ENCODE measurements at places on chromosomes 16 and 17.

GRCh38 chr17:77404812-77405581 is 264.2 kb downstream of the SEC14L1 start:
- DNase-seq: no peak

DNA sequence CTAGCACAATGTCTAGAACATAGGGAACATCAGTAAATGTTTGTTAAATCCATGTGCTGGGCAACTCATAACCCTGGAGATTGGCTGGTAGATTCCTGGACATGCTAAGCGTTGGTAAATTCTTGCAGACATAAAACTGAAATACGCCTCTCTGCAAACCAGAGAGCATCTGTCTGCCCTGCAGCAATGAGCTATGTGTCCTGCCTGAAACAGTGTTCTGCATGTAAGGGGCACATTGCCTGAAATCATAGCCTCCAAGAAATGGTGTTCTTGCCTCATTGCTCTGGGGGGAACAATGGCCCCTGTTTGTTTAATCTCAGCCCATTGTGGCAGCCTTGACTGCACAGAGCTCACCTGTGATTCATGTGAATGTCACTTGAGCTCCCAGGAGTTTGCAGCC is 113.5 kb upstream of the CCL2 start:
- no peak for DNase-seq

DNA sequence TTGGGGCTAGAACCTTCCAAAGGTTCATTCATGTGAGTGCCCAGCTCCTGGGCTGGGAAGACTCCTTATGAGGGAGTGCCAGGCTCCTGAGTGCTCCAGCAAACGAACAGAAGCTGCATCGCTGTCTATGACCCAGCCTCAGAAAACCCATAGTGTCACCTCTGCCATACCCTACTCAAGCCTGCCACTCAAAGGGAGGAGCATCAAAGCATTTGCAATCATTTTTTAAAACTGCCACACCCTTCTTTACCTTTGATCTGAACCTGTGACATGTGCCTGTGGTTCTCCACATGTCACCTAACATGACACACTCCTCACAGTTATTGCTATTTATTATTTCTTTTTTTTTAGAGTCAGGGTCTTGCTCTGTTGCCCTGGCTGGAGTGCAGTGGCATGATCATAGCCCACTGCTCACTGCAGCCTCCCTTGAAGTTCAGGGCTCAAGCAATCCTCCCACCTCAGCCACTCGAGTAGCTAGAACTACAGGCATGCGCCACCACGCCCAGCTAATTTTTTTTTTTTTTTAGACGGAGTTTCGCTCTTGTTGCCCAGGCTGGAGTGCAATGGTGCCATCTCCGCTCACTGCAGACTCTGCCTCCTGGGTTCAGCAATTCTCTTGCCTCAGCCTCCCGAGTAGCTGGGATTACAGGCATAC is 7.3 kb upstream of the KDM8 start:
- DNase-seq: no peak

- no peak for DNase-seq
Observed at GRCh38 chr16:5758281-5758680, 660.7 kb upstream of the EEF2KMT start.

GRCh38 chr16:82384017-82384416 is 214.0 kb upstream of the MPHOSPH6 start:
- DNase-seq: no peak

DNA sequence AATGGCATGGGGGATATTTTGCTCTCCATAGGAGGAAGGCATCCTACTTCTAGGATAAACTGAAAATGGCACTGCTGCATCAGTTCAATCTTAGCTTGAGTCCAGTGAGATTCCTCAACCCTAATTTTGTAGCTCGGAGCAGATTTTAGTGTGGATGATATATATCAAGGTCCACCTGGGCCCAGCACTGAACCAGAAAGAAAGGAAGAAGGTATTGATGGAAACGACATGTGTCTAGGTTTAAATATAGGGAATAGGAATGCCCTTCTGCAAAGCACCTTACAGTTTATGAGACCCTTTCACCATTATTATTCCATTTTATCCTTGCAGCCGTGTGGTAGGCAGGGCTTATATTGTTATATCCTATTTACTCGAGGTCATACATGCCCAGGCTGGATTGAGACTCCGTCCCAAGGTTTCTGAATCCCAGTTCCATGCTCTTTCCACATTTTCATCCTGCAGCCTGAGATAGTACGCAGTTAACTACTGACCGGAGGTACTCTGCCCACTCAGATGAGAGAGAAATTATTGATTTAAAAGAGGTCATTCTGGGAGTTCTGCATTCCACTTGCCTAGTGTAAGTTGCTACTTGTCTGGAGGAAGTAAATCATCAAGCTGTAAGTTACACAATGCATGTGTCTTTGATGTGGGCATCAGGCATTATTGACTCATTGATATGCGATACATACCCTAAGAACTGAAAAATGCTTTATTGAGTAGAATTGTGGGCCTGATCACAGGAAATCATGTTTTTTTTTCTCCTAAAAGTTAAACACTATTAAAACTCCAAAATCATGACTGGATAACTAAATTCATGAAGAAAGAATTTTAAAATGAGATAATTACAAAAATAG is 10.1 kb downstream of the KRT39 start:
- no peak for DNase-seq

DNA sequence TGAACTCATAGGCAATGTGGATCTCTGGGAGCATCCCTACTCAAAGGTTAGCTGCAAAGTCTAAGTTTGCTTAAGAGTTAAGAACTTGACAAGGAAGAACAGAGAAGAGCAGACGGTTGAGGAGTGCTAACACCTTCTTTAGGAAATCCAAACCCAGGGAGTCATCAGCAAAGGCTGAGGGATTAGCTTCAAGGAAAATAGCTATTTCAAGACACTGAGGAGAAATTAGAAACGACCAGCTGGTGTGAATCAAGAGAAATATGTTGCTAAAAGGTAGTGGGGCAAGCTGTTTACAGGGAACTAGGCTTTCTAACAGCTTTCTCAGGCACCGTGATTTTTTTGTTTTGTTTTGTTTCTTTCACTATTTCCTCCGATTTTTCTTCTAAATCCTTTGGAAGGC is 90.7 kb downstream of the CDH8 start:
- no peak for DNase-seq

DNA sequence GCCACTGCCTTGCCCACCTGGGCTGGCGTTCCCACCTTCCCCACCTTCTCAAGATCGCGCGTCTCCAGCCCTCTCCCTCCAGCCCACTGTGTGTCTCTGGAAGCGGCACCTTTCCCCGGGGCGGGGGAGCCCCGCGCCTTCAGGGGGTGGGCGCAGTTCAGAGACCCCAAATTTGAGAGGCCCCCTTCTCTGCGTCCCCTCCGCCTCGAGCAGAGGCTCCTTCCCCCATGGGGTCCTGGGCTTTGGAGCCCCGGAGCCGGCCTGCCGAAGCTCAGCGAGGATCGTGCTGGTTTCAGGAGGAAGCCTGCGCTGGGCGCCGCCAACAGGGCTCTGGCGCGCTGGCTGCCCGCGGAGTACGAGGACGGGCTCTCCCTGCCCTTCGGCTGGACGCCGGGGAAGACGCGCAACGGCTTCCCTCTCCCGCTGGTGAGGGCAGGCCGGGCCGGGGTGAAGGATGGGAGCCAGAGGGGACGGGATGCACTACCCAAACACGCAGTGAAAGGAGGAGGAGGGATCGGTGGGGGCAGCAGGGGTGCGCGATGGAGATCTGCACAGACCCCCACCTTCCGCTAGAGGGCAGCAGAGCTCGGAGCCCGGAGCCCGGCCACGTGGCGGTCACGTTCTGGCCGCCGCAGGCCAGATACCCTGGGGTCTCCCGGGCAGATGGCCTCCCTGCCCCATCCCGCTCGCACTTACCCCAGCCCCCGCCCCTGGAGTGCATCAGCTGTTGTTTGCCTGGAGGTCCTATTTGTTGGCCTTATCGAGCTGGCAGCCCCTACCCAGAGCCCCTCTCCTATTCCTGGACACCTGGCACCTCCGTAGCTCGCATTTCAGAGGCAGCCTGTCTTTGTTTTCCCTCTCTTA is 11.1 kb downstream of the LPO start:
- DNase-seq: peak; percentile 46

- no peak for DNase-seq
Observed at GRCh38 chr16:69906838-69907401, 44.2 kb upstream of the CLEC18A start.

DNA sequence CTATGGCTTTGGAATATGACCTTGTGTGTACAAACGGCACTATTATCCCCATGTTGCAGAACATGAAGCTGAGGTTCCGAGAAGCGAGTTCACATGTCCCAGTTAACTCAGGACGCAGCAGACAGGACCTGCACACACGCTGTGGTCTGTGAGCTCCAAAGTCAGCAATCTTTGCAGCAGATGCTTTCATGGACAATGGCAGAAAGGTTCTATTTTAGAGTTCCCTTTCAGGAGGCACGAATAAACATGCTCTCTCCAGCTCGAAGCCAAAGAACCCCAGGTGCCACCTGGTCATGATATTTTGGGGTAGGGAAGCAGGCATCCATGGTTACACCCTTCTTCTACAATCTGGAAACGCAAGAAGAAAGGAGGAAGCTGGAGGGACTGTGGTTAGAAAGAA is 412.0 kb downstream of the TMEM114 start:
- DNase-seq: no peak

DNA sequence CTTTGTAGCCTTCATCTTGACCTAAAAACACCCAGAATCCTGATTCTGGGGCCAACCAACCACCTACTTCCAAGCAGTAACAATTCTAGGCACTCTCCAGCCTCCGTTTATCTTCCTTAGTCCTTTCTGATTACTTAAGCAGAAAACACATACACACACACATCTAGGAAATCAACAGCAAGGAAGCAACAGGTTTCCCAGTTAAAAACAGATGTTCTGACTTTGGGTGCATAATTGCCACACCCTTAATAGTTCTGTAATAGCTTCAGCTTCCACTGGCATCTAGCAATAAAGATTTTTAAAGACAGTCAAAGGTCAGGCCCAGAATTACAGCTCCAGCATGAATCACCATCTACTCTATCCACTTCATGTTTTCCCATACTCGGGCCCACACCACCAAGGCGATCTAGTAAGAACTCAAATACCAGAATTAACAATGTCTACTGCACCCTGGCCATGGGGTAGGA is 2.6 kb downstream of the ARHGAP17 start:
- no peak for DNase-seq

DNA sequence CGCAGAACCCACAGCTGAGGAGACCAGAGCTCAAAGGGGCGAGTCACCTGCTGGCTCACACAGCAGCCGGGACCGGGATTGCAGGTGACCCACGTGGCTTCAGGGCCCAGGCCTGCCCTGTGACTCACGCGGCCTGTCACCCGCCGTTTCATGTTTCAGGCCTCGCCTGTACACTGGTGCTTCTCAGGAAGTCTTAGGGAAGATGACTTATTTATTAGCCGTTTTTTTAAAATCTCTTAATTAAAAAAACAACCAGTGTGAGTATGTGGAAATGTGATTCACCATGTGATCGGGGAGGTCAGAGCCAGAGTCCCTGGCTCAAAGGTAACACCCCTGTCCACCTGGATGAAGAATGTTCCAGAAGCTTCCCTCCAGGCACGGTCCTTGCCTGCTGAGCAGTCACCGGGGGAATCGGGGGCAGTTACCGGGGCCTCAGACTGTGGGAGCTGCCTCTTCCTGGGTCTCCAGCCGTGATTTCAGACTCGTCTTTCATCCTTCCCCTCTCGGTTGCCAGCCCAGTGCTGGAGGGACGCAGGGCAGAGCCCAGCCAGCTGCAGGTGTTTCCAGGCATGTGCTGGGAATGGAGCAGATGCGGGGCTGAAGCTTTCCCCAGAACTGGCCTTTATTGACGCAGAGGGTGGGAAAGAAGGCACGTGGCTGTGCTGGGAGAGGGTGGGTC is 49.3 kb downstream of the CMIP start:
- no peak for DNase-seq

DNA sequence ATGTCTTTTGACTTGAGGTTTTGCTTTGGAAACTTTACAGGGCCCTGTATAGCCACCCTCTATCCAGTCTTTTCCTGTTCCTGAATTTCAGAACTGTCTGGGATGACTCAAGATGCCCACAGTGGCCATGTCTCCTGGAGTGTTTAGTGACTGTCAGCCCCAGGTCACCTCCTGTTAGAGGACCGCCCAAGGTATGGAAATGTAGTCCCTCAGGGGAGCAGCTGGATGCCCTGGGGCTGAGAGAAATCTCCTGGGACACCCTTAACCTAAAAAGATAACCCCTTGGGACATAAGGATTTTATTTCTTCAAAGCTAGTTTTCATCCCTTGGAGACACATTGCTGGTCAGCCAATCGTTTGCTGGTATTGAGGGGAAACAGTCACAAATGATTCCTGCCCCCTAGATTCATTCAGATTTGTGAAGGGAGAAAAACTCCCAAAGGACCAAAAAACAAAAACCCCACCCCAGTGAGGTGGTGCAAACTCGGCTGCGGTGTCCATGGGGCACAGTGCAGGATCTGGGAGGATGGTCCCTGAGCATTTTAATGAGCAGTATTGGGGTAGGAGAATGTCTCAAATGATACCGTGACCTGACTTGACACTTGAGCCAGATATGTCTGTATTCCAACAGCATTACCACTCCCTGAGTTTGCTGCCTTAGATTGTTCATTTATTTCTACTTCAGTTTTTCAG is 1.7 kb downstream of the ZNF267 start:
- DNase-seq: no peak

- no peak for DNase-seq
Observed at GRCh38 chr16:74186561-74186971, 110.0 kb upstream of the PSMD7 start.

GRCh38 chr17:8384801-8385378 is 1.9 kb upstream of the RPL26 start:
- DNase-seq: no peak

DNA sequence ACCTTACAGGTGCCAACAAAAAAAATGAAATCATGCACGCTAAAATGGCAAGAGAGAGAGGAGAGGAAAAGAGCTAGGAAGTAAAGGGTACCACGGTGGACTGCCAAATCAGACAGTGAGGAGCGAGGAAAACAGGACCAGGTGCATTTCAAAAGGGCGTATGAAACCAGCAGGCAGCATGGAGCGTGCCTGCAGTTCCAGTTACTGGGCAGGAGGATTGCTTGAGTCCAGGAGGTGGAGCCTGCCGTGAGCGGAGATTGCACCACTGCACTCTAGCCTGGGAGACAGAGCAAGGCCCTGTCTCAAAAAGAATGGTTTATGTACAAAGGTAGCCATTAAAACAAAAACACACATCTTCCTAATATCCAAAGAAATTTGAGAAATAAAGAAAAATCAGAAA is 16.4 kb downstream of the USP36 start:
- DNase-seq: no peak

- no peak for DNase-seq
Observed at GRCh38 chr16:85645021-85645589, 32.0 kb downstream of the GSE1 start.

DNA sequence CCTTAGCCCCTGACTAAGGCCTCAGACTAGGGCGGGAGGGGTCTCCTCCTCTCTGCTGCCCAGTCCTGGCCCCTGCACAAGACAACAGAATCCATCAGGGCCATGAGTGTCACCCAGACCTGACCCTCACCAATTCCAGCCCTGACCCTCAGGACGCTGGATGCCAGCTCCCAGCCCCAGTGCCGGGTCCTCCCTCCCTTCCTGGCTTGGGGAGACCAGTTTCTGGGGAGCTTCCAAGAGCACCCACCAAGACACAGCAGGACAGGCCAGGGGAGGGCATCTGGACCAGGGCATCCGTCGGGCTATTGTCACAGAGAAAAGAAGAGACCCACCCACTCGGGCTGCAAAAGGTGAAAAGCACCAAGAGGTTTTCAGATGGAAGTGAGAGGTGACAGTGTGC is 12.7 kb downstream of the CES3 start:
- no peak for DNase-seq

- DNase-seq: no peak
Observed at GRCh38 chr17:80891397-80892018, 100.1 kb upstream of the CHMP6 start.

- DNase-seq: no peak
Observed at GRCh38 chr16:50323335-50324011, 45.3 kb downstream of the BRD7 start.

- DNase-seq: no peak
Observed at GRCh38 chr17:81831957-81832607, 1.0 kb downstream of the MCRIP1 start.
